EL (cell line): ENCODE measurements at places on chromosomes 5 and 9.

GRCh38 chr5:159424123-159424522, 93.8 kb upstream of the IL12B start:
- DNase-seq: no peak

DNA sequence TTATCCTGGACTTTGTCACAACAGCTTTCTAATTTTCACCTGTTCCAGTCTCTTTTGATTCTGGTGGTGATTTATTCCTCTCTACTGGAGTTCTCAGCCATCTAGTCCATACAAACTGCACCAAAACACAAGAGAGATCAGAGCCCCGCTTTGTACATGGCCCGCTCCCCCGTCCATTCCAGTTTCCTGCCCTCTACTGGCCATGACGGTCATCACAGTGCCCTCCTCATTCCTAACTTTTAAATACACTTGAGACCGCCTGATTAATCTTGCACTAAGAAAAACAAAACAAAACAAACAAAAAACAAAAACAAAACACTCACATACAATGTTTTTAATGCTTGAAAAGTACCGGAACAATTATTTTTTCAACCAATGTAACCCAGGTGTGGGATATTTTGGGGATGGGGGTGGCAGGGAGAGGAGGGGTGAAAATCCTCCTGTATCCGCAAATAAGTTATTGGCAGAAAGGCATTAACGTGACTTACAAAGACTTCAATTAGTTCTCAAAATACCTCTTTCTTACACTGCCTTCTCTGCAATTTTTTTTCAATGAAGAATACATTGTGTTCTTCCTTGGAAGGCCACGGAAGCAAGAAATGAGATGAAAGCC, 84.8 kb upstream of the PAM start:
- DNase-seq: peak; percentile 36

DNA sequence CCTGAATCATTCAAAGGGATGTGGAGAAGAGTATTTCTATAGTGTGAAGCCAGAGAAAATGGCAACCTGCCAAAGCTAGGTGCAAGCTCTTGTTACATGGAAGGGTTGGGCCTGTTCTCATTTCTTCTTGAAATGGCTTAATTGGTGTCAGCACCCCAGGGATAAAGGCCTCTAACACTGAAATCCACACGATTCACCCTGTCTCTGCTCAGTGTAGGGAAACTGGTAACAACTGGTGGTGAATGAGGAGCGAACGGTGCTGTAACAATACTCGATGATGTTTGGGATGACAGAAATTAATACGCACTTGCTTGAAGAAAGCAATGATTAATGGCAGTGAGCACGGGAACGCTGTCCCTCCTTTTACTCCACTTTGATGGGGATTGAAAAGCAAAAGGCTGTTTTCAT, 16.2 kb downstream of the PBX3 start:
- peak; percentile 15 for DNase-seq

GRCh38 chr5:56244627-56245026, 11.5 kb upstream of the ANKRD55 start:
- peak; percentile 9 for DNase-seq

DNA sequence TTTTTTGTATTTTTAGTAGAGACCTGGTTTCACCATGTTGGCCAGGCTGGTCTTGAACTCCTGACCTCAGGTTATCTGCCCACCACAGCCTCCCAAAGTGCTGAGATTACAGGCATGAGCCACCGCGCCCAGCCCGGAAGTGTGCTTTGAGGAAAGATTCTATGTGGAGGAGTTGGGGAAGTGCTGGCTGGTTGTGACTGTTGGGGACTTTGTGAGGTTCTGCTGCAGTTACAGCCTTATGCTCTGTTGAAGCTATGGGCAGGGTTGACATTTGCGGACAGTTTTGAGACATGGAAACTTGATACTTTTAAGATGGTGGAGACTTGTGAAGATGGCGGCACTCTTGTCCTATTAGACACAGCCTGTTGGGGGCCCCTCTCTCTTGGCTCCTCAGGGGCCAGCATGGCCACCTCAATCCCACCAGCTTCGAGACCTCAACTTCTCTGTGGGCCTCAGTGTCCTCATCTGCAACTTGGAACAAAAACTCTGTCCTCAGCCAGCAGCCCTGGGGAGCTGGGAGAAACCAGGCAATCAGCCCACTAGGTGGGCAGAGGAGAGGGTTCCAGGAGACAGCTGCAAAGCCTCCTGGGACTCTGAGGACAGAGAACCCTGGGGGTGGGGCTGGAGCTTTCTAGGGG, 24.9 kb downstream of the C9orf50 start:
- no peak for DNase-seq
